ENCODE measurements at places on chromosomes 12 and 14. TPM values are rescaled to one million over a fixed set of nuclear protein-coding genes. Genes with fewer than 3 reads are reported as not detected.

The TMTC1 gene
- not detected for total RNA-seq

The CLEC9A gene
- not detected for total RNA-seq

The PTGER2 gene
- total RNA-seq, result 0.12 TPM

The IQSEC3 gene
- not detected for total RNA-seq

DNA sequence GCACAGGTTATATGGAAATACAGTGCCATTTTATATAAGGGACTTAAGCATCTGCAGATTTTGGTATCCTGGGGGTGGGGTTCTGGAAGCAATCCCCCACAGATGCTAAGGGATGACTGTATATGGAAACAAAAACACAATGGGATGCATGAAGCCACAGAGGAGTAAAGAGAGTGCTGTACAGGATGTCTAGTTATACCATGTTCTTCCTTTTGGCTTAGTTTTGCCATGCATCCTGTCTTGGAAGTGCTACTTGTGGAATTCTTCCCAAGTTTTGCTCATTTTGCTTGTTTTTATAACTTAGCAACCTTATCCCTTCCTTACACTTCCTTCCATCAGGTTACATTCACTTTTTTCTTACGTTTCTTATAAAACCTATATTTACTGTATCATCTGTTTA lies 55.6 kb downstream of the TRMT5 start:
- H3K27me3 ChIP-seq, result no peaks in the 10 kb centered on the region
- H3K36me3 ChIP-seq, result peaks cover 3% of the 10 kb centered on the region
- no peak for DNase-seq

- H3K4me1 ChIP-seq, result no peaks in the 10 kb centered on the region
- no peaks in the 10 kb centered on the region for H3K27me3 ChIP-seq
- H3K36me3 ChIP-seq, result no peaks in the 10 kb centered on the region
- H3K27ac ChIP-seq, result no peak overlapping the region
Observed at GRCh38 chr14:81710232-81710845, 176.7 kb upstream of the SEL1L start.

GRCh38 chr12:109926016-109926415 lies 25.9 kb downstream of the TCHP start:
- peaks cover 14% of the 10 kb centered on the region for H3K4me1 ChIP-seq
- DNase-seq, result no peak
- H3K4me3 ChIP-seq, result no peak overlapping the region
- no peak overlapping the region for H3K27ac ChIP-seq
- peaks cover 33% of the 10 kb centered on the region for H3K36me3 ChIP-seq

GRCh38 chr14:62796431-62796830 lies 248.8 kb downstream of the KCNH5 start:
- no peak overlapping the region for H3K27ac ChIP-seq
- H3K4me3 ChIP-seq, result no peak overlapping the region
- H3K4me1 ChIP-seq, result no peaks in the 10 kb centered on the region

DNA sequence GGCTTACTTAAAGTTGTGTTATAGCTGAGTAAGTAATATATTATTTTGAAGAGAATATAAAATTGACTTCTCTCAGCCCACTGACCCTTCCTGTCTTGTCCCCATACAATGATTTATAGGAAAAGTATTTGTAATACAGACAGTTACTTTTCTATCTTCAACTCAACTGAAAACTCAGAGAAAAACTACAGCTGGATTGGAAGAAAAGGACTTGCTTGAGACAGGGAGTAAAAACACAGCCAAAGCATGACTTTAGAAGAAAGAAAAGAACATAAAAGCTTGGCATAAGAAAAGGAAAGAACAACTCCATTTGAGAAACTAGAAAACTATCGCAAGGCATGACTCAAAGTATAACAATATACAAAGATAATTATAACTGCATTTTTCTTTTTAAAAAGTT lies 57.5 kb downstream of the MSRB3 start:
- H3K4me3 ChIP-seq, result no peak overlapping the region
- no peaks in the 10 kb centered on the region for H3K4me1 ChIP-seq
- H3K27ac ChIP-seq, result no peak overlapping the region
- no peaks in the 10 kb centered on the region for H3K36me3 ChIP-seq

DNA sequence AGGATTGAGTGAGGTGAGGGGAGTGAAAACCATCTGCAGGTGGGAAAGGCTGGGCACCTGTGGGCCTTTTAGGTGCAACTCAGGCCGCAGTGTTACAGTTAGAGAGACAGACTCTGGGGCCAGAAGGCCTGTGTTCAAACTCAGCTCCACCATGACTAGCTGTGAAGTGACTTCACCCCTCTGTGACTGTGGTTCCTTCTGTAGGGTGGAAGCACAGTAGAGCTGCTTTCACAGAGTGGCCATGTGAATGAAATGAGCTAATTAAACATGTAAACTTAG lies 25.0 kb downstream of the RBM19 start:
- no peak overlapping the region for H3K27ac ChIP-seq
- H3K27me3 ChIP-seq, result no peaks in the 10 kb centered on the region
- DNase-seq, result no peak
- peaks cover 88% of the 10 kb centered on the region for H3K36me3 ChIP-seq
- H3K4me1 ChIP-seq, result no peaks in the 10 kb centered on the region

DNA sequence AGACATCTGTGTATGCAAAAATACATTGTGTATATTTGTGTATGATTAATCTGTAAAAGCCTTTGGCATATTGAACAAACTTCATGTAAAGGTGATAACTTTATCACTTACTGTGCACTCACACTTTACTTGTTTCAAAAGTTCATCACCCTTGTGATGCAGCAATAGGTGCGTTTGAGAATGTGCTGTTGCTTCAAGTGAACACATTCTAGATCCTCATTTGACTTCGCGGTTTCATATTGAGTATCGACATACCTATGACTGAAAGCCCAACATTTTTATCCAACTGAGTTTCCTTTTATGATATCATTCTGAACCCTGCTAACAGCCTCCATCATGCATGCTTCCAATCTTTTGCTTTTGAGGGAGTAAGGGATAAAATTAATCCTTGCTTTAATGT lies 1086.9 kb downstream of the TMEM121 start:
- no peak overlapping the region for H3K4me3 ChIP-seq
- H3K4me1 ChIP-seq, result no peaks in the 10 kb centered on the region
- H3K36me3 ChIP-seq, result no peaks in the 10 kb centered on the region

GRCh38 chr12:90593596-90594295 lies 361.2 kb downstream of the CCER1 start:
- no peak for DNase-seq
- H3K4me3 ChIP-seq, result no peak overlapping the region
- no peaks in the 10 kb centered on the region for H3K36me3 ChIP-seq

Data from activated B cell treated with CpG ODN at 0.5 μM for 24 hours (primary cell).